Fibroblast of the aortic adventitia (primary cell): ENCODE measurements at places on chromosomes 2 and 18.

DNA sequence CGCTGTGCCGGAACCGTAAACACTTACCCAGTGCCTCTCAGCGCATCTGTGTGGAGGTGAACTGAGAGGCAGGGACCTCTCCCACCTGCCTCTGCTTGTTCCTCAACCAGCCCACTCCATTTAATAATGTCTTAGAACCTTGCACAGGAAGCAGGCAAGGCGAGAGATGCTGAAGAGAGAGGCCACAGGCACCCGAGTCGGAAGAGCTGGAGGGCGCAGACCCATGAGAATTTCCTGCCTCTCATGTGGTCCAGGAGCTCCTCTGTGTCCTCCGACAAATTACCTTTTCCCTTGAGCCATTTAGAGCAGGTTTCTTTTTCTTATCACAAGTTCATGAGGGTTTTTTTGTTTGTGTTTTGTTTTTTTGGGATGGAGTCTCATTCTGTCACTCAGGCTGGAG, 4.9 kb upstream of the RFX8 start:
- no peak for DNase-seq

- DNase-seq = no peak
These were observed 2.2 kb downstream of the DSG2 start for GRCh38 chr18:31500051-31500688.

- DNase-seq = peak; percentile 16
These were observed 36.7 kb downstream of the PKP4 start for GRCh38 chr2:158493458-158493857.

- no peak for DNase-seq
These were observed 28.3 kb upstream of the KLHL29 start for GRCh38 chr2:23356711-23357110.
